ENCODE measurements at places on chromosomes 13 and 19.
A peak's percentile ranks its signal among the peaks of the same experiment; 100 is the strongest.

DNA sequence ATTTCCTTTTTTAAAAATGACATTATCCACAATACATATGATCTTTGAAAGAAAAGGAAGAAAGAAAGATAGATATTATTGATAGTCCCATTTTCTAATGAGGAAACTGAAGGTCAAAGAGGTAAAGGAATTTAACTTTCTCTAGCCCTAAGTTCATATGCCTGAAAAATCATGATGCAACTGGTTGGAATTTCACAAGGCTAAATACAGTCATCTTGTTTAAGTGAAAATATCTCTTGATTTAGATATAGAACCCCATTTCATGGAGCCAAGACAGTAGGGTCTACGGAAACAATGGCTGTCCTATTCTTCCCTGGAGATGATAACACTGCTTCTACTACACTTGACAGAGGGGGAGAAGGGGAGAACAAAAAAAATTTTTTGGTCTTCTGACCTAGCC, 366.2 kb downstream of the DNAJC15 start:
- no peak for DNase-seq

DNA sequence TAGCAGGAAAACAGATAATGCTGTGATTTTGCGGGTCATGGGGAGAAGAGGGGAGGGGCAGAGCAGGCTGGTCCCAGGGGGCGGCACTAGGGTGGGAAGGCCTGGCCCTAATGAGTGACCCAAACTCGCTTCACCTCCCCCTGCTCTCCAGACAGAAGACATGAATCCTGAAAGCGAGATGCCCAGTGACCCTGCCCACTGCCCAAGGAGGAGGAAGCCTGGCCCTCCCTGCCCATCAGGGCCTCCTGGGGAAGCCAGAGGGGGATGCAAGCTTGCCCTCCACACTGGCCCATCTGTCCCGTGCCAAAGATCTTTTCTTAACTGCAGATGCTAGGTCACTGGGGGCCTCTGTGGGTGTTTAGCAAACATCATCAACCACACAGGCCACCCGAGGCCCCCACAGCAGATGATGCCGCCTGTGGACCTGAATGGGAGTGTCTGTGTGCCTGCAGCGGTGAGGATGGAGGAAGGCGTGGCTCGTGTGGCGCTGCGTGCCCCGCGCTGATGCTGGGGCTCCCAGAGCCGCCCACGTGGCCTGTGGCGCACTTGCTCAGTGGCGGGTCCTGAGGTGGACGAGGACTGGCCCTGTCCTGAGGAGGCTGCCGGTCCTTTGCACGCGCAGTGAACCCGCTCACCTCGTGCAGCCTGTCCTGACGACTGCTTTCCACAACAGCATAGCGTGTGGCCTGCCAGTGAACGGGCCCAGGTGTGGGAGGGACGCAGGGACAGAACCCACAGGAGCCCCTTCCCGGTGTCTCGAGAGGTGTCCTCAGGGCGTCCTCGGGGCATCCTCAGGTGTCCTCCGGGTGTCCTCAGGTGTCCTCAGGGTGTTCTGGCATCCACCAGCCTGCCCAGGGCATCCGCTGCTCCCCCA, 80.5 kb upstream of the MCF2L start:
- DNase-seq: no peak

DNA sequence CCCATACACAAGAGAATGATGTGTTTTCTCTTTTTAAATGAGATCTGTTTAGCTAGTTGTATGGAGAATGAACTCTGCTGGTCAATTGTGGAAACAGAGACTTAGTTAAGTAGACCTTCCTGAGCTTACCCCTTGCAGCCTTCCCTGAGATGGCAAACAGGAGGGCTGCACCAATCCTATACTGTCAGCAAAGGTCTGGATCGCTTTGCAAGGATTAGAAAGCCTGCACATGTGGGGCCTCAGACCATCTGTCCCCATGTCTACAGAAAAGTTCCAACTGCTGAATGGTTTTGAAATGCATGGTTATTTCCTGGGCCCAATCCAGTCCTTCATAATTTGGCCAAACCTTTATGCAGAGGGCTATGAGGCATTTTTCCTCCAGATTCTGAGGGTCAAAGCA, 183.9 kb upstream of the SLC10A2 start:
- no peak for DNase-seq

- no peak for DNase-seq
Observed at GRCh38 chr13:39765801-39766463, 110.5 kb downstream of the COG6 start.

DNA sequence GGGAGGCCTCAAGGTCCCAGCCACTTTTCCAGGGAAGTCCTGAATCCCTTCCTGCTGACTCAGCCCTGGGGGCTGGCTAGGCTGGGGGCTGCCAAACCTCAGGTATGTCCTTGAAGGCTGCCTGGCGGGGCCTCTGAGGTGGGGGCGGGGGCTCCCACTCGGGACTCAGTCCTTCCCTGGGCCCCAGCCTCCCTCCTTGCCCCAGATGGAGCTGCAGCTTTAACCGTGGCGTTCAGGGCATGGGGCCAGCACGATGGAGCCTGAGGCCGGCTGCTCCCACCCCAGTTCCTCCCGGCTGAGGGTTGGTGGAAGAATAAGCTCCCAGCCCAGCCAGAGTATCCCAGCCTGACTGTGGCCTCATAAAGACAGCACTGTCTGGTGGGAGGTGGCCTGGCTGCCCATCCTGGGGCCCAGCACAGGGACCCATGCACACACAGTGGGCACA, 12.4 kb downstream of the CILP2 start:
- no peak for DNase-seq

DNA sequence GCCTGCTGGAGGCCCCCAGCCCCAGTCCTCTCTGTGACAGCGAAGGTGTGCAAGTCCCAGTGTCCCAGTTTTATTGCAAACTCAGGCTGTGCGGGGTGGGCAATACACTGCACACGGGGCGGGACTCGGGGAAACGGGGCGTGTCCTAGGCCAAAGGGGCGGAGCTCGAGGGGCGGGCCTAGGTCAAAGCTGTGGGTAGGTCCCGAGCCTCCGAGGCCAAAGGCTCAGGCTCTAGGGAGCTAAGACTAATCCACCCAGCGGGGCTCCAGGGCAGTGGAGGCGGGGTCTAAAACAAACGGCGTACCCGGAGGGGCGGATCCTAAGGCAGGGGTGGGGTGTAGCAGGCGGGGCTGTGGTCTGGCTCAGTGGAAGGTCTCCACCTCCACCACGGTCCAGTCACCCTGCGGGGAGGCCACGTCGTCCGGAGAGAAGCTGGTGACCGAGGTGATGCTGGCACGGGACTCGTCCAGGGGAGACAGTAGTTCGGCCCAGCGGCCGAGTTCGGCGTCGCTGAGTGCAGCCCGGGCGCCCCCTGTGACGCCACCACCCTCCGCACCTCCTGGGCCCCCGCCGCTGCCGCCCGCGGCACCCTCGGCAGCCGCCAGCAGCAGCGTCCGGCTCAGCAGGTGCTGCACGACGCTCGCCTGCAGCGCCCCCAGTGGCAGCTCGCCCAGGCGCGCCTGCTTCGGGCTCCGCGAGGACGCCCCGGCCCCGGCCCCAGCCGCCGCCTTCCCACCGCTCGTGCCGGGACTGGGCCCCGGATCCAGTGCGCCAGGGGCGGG, 5.3 kb downstream of the PRR36 start:
- DNase-seq: peak; percentile 96

DNA sequence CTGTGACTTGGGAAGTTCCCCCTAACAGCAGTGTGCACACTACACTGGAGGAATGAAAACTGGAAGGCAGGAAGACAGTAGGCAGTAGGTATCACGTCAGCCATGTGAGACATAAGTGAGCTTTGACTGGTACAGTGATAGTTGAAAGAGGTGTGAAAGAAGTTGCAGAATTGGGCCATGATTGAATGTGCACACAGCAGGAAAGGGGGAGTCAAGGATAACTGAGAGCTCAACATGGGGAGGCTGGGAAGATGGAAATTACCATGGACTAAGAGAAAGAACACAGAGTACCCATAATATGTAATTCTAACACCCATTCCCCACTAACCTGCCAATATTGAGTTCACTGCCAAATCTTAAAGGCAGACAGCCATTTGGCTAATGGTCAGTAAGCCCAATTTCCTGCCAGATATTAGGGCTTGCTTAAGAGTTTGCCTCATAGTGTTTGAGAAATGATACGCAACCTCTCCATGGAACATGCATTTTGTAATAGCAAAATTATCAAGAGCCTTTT, 321.7 kb downstream of the DCT start:
- no peak for DNase-seq

- no peak for DNase-seq
Observed at GRCh38 chr13:110306960-110307766, at the start of the genes COL4A1 and COL4A2. COL4A1 (minus strand) TSS chr13:110307157; CDS start chr13:110307027, 130 bp downstream. COL4A2 (plus strand) TSS chr13:110307284; CDS start chr13:110307904, 620 bp downstream.

DNA sequence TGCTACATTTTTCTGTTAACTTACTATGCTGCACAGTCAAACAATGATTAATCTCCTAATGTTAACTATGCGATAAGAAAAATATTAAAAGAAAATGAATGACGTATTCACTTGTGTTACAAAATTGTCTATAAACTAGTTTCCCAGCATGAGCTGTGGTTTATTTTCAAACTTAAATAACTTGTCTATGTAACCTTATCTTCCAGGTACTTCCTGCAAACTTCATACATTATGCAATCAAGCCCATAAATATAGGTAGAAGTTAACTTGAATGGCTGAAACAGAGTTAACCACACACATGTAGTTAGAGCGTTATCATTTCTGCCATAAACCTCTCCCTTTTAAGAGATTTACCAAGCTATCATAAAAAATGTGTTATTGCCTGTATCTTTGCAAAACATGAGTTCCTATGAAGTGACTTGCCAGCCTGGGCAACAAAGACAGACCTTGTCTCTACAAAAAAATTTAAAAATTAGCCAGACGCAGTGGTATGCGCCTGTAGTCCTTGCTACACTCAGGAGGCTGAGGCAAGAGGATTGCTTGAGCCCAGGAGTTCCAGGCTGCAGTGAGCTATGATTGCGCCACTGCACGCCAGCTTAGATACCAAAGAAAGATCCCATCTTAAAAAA, 17.7 kb upstream of the KLF5 start:
- no peak for DNase-seq
